HCT116 (cell line): ENCODE measurements at places on chromosomes 12 and 14.

DNA sequence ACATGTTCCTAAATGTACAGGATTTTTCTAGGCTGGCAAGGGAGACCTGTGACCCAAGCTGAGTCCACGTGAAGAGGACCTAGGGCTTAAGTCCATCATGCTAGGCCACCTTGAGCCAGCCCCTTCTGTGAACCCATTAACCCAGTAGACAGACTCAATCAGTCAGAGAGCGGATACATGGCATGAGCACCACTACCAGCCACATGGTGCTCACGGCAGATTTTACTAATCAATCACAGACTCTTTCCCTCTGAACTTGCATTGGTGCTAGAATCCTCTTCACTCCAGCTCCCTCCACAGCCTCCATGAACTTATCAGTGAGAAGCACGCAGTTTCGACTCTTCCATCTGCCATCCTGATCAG is 9.0 kb downstream of the PHETA1 start:
- no peak for DNase-seq

- DNase-seq = no peak
These were observed 388.1 kb upstream of the TMPO start for GRCh38 chr12:98127336-98127679.

- no peak for DNase-seq
These were observed 1.8 kb downstream of the APPL2 start for GRCh38 chr12:105234197-105234596.

DNA sequence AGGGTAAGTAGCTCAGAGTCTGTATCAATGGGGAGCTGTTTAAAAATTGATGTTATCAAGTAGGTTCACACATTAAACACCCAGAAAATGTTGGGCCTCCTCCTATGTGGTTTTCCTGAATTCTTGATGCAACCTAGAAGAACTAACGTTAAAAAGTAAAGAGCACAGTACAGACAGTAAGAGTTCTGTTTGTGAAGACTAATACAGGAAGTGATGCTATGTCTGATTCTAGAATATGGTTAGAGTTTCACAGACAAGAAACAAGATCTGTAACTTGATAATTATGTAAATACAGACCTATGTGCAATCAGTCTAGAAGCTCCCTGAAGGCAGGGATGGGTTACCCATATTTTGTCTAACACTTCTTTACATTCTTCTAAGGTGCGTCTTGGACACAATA is 214.9 kb upstream of the BTG1 start:
- DNase-seq = no peak

GRCh38 chr14:77657280-77657679 is 40.8 kb upstream of the SPTLC2 start:
- DNase-seq = no peak

- DNase-seq = no peak
These were observed at the start of gene SPX for GRCh38 chr12:21526053-21526452. TSS of gene SPX (plus strand) at chr12:21526296. CDS start at chr12:21526473, 177 bp downstream.

DNA sequence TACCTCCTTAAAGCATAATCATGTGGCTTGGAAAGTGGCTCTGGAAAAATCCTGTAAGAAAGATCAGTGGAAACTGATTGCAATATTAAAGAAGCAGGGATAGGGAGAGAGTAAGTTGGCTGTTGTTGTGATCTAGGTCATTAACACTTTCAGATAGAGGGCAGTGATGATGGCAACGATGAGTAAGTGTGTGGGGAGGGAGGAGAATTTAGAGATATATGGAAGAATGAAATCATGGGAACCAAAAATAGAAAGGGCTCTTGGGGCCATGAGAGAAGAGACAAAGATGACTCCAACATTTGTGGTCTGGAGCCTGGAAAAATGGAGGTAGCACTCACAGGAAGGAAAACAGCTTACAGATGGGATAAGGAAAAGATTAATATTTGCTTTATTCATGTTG is 23.3 kb downstream of the SNRPF start:
- DNase-seq = no peak

DNA sequence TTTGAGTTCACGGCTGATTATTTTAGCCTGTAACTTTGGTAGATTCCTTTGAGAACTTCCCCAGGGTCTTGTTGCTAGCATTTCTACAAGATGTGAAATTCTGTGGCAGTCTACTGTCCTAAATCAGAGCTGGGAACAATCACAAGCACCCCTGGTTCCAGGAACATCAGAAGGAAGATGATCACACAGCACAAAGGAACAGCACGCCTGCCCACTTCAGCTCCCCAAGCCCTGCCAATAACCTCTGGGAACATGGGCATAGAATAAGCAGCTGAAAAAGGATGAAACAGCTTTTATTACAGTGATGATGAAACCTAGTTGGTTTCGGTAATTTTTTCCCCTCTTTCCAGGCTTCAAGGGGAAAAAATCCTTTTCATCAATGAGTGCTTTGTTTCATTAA is 12.3 kb downstream of the GPR19 start:
- DNase-seq = no peak

GRCh38 chr12:51980809-51981127 is 26.0 kb upstream of the TAMALIN start:
- no peak for DNase-seq

DNA sequence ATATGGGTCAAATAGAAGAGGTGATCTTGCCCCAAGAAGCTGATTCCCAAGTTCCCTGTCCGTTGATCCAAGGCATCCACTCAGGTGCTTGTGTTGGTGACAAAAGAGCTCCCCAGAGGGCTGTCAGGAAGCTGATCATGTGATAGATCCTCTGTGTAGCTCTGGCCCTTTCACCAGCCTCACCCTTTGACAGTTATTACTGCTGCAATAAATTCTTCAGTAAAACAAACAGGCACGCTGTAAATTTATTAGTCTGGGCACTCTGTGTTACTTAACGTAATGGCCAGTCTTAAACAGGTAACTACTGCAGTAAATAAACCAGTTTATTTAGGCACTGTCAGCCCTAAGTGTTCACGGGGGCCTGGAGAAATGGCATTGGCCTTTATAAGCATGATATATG is 473.9 kb downstream of the BCL11B start:
- no peak for DNase-seq

- no peak for DNase-seq
These were observed 5.2 kb upstream of the MAP3K9 start for GRCh38 chr14:70814466-70814865.

- DNase-seq = no peak
These were observed 1.8 kb downstream of the GLI1 start for GRCh38 chr12:57461276-57461916.

GRCh38 chr12:58844161-58844560 is 76.1 kb downstream of the LRIG3 start:
- DNase-seq = no peak

DNA sequence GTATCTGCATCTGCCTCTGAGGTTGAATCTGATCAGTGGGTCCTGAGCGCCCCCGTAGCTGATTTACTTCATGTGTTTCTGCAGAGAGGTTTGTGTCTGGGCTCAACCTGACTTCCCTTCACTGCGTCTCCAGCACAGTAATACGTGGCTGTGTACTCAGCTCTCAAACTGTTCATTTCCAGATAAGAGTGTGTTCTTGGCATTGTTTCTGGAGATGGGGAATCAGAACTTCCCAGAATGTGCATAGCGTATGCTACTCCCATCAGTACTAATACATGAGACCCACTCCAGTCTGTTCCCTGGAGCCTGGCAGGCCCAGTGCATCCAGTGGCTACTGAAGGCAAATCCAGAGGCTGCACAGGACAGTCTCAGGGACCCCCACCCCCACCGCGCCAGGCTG is 1297.2 kb downstream of the TMEM121 start:
- DNase-seq = no peak

DNA sequence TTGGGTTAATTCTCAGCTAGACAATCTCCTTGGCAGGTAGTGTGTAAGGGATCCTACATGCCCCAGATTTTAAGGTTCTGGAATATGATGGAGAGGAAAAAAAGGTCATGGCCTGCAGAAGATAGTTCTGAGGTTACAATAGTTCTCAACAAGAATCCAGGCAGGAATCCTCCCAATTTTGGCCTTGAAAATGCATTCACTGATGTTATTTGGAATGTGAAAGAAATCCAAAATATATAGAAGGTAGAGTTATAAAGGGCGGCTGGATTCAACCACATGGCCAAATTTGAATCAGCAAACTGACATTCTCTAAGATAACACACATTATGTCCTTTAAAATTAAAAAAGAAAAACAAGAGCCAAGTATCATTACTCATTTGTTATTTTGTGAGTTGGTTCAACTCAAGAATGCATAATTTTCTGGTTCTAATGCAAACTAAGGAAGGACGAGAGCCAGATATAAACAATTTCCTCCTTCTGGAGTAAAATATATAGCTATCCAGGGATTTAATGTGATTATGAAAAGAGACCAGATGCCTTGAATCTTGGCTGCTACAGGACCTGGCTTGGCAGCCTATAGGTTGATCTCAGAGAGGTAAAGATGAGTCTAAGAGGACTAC is 177.0 kb upstream of the G2E3 start:
- DNase-seq = no peak

DNA sequence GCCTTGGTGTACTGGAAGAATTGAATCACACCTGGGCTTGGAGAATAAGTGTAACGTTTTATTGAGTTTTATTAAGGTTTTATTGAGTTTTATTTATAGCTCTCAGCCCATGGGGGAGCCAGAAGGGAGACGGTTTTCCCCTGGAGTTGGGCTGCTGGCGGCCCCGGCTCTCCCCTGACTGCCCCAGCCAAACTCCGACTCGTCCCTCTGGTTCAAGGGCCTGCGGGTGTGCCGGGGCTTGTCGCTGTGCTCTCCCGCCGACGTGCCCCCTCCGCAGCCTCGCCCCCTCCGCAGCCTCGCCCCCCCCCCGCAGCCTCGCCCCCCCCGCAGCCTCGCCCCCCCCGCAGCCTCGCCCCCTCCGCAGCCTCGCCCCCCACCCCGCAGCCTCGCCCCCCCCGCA is 326.1 kb upstream of the RTL1 start:
- DNase-seq = no peak

DNA sequence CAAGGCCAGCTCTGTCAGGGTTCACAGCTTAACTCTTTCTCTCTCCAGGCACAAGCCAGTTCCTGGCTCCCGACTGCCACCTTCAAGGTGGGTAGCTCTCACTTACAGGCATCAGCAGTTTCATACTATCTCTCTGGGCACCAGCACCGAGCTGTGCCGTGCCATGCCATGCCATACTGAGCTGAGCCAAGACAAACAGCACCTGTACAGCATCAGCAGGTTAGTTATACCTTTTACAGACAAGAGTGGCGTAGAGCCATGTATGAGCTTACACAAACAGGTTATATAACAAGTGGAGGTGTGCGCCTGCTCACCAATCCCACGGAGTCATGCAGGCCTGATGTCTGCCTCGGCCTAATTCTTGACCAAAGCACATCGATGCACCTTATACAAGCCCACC is 1098.7 kb downstream of the AACS start:
- DNase-seq = no peak

DNA sequence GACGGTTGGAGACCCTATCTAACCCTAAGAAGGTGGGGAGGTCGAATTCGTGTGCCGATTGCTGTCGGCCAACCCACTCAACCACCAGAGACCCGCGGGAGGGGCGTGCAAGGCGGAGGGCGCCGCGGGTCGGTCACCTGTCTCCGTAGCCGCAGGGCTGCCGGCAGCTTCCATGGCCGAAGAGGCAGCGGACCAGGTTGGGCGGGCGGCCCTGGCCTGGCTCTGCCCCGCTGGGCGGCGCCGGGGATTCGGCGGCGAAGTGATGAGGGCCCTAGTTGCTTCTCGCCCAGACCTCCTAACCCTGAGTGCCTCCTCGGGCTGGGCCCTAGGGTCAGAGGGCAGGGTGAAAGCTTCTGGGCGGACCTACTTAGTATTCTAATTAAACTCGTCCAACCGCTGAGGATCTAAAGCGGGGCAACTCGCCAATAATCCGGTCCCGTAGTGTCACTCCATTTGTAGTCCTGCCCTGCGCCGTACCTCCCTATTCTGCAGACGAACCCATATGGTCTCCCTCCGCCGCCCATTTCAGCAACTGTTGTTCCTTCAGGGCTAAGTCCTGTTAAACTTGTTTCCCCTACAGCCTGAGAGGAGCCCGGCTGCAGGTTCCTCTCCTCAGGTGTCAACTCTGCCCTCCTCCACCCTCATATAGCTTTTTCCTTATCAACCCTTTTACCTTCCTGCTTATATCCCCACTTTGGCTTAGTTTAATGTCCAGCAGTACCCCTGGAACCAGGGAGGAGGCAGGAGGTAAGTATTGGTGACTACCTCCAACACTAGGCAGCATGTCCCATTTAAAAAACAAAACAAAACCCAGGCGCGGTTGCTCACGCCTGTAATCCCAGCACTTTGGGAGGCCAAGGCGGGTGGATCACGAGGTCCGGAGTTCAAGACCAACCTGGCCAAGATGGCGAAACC is at the start of gene PYM1:
Gene PYM1, minus strand, starts transcription at position 307 of the 915 bp plus-strand sequence. Its CDS starts 133 bp downstream, at position 174.
- peak; percentile 66 for DNase-seq

- DNase-seq = no peak
These were observed 80.3 kb upstream of the TMEM132D start for GRCh38 chr12:129984106-129984505.

GRCh38 chr14:95460647-95461478 is 55.6 kb downstream of the SYNE3 start:
- DNase-seq = peak; percentile 37

GRCh38 chr14:73245480-73246325 is 8.4 kb downstream of the PAPLN start:
- no peak for DNase-seq

DNA sequence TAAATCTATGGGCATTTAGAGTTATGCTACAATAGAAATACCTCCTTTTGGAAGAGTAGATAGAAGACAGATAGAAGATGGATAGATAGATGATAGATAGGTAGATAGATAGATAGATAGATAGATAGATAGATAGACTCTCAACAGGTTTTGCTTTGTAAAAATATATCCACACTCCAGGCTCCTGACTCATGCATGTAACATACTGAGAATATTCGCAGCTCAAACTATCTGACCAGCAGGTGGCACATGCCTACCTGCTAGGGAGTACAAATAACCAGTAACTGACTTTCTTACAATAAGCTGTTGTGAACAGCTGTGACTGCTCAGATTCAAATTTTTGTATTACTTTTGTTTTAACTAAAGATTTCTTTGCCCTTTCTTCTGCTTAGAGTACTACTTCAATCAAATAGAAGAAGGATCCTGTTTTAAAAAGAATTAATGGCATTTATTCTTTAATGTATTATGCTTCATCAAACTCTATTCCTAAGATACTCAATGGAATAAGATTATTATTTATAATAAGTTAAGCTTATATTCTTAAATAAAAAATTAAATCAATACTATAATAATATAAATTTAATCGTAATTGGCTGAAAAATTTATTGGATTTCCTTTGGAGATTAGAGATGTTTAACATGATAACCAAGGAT is 15.8 kb upstream of the CPNE8 start:
- DNase-seq = peak; percentile 69

- no peak for DNase-seq
These were observed 64.1 kb downstream of the APPL2 start for GRCh38 chr12:105171691-105172436.

DNA sequence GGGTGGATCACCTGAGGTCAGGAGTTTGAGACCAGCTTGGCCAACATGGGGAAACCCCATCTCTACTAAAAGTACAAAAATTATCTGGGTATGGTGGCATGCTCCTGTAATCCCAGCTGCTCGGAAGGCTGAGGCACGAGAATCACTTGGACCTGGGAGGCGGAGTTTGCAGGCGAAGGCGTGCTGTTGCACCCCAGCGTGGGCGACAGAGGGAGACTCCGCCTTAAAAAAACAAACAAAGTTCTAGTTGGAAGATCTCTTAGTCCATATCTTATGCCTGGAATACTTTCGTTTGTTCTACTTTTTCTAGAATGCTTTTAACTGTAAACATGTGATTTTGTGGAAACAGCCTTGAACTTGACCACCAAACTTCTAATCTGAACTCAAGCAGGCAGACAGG is 38.7 kb downstream of the PPHLN1 start:
- DNase-seq = no peak
